ENCODE measurements at places on chromosomes 3 and 15.

GRCh38 chr15:81780966-81781365 is 264.9 kb downstream of the MEX3B start:
- DNase-seq = no peak

- DNase-seq = peak; percentile 68
Measured at GRCh38 chr3:12135029-12135657, 23.6 kb downstream of the TIMP4 start.

- no peak for DNase-seq
Measured at GRCh38 chr3:133812872-133813271, 7.3 kb downstream of the SRPRB start.

DNA sequence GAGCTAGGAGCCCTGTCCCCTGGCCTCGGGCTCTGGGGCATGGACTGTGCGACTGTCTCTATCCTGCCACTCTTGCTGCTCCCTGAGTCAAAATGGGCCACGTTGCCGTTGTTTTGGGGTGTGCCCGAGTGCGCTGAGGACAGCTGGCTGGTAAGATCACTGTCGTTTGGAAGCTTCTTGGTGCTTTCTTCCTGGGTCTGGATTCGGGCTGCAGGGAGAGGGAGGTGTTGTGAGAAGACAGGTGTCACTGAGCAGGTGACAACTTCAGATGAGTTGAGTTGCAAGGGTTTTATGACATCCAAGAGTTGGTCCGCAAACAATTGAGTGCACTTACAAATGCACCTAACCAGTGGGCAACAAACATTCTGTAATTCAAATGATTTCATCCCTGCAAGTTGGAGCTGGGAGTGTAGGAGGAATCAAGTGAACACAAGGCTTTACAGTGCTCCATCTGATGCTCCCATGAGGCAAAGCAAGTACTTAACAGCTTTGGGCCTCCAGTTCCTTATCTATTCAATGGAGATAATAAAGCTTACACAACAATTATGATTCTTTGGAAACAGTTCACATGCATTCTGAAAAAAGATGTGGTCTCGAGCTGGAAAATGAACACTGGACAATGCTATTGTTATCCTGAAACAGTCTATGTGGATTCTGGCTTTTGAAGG is 11.0 kb upstream of the STARD5 start:
- no peak for DNase-seq

GRCh38 chr15:67175643-67176071 is 78.8 kb downstream of the AAGAB start:
- DNase-seq = no peak

GRCh38 chr3:45551214-45552010 is 43.1 kb upstream of the LIMD1 start:
- peak; percentile 96 for DNase-seq

GRCh38 chr3:124363476-124363875 is 366.8 kb upstream of the UMPS start:
- DNase-seq = peak; percentile 28

- DNase-seq = no peak
Measured at GRCh38 chr3:13003608-13004007, 69.6 kb downstream of the IQSEC1 start.

GRCh38 chr3:156720826-156721225 is 46.4 kb downstream of the TIPARP start:
- DNase-seq = no peak

DNA sequence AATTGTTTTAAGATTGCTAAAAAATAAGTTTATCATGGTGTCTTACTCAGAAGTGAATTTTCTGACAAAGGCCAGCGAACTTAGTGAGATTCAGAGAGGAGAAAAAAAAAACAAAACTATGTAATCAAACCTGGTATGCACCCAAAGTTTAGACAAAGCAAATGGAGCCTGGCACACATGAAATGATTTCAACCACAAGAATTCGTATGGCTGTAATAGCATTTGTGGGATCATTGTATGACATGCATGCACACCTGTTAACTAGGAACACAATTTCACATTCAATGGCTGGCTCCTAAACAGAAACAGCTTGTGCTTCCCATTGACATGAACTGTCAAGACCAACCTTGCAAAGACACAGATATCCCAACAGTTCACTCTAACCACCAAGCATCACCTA is 94.6 kb downstream of the ZIC4 start:
- no peak for DNase-seq

DNA sequence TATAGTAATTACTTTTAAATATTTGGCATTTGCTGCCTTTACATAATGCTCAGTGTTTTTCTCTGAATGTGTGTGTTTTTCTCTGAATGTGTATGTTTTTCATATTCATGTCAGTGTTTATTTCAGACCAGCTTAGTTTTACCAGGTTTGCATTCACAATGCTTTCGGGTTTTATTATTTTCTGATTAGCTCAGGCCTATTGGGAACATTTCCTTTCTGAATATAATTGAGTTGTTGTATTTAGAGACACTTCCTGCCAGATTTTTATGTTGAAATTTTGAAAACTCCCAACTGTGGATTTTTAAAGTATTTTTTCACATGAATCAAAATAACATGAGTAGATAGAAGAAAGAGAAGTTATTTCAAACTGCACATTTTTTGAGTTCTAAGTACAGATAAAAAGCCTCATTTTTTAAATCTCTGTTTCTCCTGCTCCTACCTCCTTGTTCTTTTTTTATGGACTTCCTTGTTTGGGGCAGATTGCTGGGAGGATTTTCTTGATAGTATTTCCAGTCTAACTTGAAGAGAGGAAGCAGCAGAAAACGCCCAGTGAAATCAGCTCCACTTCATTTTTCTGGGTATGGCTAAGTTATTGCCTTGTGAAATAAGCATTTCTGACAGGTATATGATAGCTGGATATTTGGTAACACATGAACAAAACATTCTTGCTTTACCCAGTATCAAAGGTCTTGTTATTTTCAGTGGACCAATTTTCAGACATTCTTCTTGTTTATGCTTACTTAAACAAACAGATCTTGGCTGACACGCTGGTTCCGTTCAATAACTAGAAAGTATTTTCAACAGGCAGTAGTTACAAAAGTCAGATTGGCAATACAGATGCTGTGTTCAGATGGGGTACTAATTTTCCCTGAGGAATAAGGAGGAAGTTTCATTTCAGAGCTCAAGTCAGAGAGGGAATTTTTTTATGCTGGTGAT is 70.7 kb downstream of the RIOX2 start:
- DNase-seq = no peak

DNA sequence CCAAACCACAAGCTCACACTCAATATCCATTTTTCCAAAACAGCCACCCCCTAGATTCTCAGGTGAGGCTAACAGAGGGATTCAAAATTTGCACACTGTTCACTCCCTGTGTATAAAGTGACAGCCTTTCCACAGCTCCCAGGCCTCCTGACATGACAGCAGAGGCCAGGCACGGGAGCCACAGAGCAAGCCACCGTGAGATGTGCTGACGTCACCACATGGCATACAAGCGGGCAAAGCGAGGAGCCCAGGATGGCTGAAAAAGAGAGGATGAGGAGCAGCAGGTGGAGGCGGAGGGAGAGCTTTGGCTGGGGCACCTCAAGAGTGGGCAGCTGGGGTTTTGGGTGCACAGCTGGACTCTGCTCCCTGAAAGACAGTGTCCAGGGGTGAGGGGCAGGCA is 27.1 kb downstream of the EHD4 start:
- DNase-seq = no peak

- no peak for DNase-seq
Measured at GRCh38 chr3:127396473-127396872, 108.6 kb upstream of the PRR20G start.

DNA sequence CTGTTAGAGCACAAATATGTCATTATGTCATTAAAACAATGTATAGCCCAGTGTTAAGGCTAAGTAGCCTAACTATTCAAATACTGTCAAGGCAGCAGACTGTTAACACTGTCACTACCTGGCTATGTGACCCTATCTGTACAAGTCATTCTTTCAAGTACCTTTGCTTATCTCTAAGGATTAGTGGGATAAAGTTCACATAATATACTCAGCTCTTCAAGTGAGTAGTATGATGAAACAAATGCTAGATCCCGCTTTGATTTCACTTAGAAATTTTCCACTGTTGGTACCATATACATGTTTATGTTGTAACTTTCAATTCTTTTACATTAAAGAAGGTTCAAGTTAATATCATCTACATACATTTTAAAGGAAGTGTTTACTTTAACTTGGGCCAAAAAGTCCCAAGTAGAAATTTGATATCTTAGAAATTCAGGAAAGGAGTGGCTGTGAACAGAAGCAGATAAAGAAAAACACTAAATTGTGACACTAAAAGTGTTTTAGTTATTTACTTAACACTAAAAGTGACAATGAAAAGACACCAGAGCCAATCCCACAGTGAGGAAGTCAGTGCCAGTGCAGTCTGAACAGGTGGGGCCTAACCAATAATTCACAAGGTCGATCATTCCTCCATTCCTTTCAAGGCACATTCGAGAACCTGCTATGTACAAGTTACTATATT is 4.8 kb upstream of the RFX7 start:
- DNase-seq = no peak

- peak; percentile 66 for DNase-seq
Measured at GRCh38 chr3:152524198-152525140, 255.7 kb downstream of the MBNL1 start.

DNA sequence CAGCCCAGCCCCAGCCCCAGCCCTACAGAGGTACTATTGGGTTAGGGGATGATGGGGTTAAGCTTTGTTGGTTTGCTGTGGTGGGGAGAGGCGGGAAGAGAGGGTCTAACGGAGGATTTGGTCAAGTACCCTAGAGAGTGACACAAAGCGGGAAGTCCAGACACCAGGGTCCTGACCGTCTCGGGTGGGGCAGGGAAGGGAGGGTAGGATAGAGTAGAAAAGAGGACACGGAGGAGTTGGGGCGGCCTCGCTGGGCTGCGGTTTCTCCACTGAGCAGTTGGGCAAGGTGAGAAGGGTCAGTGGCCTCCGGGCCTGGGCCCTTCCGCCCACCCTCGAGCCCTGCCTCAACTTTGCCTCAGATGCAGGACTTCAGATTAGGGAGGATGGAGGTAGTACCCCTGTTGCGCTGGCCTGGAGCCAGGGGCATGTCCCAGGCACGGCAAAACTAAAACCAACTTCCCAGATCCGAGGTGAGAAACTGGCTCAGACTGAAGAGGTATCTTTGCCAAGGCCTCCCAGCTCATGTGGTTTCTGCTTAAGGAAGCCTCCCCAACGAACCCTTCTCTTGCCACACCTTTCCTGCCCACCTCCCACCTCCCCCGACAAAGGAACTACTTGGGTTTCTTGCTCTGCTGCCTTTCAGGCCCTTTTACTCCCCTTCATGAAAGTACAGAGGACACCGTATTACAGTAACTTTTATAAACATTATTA is 551 bp downstream of the PML start:
- no peak for DNase-seq

DNA sequence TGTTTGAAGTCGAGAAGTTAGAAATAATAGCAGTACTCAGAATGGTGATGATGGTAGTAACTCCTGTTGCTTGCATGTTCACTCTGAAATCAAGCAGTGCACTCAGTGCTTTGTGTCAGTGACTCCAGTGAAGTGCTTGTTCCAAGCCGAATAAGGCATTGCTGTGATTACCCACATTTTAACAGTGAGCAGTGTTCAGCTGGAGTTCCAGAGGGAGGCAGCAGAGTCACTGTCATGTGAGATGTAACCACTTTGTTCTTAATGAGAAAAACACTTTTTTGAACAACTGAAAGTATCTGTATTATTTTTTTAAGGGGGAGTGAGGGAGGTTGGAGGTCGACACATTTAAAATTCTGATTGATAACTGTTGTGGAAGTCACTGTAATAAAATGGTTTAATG is 3.7 kb downstream of the MDFIC2 start:
- DNase-seq = peak; percentile 15

DNA sequence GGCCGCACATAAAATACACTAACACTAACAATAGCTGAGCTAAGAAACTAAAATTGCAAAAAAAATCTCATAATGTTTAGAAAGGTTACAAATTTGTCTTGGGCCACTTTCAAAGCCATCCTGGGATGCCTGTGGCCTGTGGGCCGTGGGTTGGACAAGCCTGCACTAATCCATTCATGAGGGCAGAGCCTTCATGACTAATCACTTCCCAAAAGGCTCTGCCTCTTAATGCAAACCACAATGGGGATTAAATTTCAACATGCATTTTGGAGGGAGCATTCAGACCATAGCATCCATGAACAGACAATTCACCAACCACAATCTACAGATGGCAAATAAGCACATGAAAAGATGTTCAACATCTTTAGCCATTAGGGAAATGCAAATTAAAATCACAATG is 128.2 kb downstream of the SUCLG2 start:
- peak; percentile 96 for DNase-seq

- no peak for DNase-seq
Measured at GRCh38 chr3:72573051-72573450, 275.2 kb downstream of the SHQ1 start.
